GM12865 (cell line): ENCODE measurements at places on chromosomes 7 and 10.

DNA sequence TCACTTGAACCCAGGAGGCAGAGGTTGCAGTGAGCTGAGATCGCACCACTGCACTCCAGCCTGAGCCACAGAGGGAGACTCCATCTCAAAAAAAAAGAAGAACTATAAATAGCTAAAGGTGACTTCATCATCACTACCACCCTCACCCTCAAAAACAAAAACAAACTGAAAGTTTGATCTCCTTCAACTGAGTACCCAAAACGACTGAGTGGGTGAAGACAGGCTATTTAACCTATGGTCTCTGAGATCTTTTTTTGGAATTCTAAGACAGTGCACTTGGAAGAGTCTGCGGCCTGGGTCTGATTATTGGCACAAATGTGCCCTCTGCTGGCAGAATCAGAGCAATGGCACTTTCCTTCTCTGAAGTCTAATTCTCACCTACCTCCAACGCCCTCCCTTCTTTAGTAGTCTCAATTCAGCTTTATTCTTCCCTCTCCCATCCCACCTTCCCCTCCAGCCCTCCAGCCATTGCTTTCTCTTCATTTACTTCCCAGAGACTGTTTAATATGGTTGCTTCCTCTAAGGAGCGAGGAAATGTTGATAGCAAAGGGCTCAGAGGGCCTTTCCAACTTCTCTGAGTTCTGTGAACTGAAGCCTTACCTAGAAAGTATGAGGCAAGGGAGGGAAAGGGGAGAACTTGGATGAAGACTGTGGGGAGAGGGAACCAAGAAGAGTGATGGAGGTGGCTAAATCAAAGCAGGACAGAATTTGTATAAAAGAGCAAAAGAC is 2.9 kb upstream of the MYOZ1 start:
- peak; percentile 77 for DNase-seq

GRCh38 chr7:150863946-150864345 is 11.6 kb downstream of the AOC1 start:
- no peak for DNase-seq

GRCh38 chr7:130893441-130893894 is 159.5 kb upstream of the KLF14 start:
- no peak for DNase-seq

DNA sequence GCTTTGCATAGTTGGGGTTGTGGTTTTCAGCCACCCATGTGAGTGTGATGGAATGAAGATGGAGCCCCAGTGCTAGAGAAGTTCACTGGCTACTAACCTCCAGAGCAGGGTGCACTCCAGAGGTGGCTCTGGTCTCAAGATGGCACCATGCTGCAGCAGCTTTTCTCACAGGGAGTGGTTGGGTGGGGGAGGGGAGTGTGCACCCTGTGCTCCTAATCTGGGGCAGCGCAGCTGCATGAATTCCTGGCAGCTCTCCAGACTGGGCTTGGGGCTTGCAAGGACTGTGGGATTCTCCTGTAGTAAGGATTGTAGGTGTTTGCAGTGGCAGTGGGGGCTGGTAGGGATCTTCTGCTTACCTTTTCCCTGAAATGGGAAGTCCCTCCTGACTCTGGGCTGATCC is 23.7 kb downstream of the PHTF2 start:
- no peak for DNase-seq

DNA sequence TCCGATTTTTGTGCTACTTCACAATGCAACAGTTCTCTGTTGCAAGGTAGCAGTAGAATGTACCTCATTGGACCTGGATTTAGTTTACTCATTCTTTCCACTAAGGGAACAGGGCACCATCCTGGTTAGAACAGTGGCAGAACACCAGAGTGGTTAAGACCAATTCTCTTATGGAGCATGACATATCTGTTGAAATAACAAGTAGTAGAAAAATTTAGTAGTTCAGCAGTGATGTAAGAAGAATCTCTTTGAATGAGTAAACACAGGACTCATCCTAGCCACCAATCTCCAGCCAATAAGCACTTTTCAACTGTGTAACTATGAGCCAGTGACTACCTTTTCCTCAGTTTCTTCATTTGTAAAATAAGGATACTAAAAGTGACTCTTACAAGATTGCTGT is 2.4 kb downstream of the ANKRD22 start:
- DNase-seq, result no peak

GRCh38 chr7:29588900-29589696 is 25.5 kb downstream of the PRR15 start:
- DNase-seq, result peak; percentile 57

- no peak for DNase-seq
Observed at GRCh38 chr10:97830064-97830463, 19.6 kb upstream of the GOLGA7B start.

- DNase-seq, result no peak
Observed at GRCh38 chr7:24602860-24603456, 29.7 kb downstream of the PALS2 start.

GRCh38 chr10:1597370-1598146 is 139.8 kb downstream of the ADARB2 start:
- peak; percentile 9 for DNase-seq

DNA sequence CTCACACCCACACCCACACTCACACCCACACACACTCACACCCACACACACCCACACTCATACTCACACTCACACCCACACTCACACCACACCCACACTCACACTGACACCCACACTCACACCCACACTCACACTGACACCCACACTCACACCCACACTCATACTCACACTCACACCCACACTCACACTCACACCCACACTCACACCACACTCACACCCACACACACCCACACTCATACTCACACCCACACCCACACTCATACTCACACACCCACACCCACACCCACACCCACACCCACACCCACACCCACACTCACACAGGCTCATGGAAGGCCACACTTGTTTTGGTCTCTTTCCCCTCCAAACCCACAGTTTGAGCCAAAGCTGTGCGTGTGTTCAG is 2.9 kb downstream of the FOXI2 start:
- no peak for DNase-seq

DNA sequence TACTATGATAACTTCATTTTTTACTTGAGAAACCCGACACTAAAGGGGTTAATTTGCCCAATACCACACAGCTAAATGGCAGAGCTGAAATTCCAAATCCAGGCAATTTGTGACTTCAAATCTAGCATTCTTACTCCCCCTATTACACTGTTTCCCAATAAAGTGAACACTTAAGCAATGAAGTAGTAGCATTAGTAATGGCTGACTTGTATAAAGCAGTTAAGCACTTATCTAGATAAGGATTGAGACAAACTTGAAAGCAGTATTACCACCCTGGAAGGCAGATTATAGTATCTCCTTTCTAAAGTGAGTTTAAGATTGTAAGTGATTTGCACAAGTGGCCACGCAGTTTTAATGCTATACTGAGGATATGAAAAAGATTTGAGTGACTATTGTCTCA is 39.3 kb downstream of the WASL start:
- no peak for DNase-seq

DNA sequence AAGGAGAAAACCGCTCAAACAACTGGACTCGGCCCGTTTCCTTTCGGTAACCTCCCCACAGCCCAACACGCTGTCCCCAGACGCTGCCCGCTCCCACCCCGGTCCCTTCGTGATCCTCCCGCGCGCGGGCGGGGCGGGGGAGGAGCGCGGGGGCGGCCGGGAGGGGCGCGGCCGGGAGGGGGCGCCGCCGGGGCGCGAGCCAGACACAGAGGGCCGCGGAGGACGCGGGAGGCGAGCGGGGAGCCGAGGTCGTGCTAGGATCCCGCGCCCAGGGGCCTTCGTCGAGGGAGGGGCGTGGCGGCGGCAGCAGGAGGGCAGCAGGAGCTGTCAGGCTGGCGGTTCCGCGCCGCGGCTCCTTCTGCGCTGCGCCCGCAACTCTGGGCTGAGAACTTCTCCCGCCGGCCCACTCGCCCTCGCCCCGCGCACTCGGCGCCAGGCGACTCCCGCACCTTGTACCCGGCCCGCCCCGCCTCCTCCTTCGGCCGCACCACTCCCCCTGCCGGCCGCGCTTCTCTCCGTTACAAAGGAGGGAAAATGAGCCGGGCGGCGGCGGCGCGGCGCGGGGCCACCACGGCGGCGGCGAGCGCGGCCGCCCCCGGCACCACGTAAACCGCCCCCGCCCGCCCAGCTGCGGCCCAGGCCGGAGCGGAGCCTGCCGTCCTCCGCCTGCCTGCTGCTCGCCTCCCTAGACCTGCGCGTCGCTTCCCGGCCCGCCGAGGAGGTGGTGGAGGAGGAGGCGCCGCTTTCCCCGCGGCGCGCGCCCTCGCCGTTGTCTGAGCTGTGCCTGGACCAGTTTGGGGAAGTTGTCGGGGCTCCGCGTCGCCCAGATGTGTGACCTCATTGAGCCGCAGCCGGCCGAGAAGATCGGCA is at the start of gene CDK14:
CDK14 (plus strand) TSS at position 521 of the 870 bp plus-strand sequence; CDS start at position 828, 307 bp downstream.
- DNase-seq, result peak; percentile 72

DNA sequence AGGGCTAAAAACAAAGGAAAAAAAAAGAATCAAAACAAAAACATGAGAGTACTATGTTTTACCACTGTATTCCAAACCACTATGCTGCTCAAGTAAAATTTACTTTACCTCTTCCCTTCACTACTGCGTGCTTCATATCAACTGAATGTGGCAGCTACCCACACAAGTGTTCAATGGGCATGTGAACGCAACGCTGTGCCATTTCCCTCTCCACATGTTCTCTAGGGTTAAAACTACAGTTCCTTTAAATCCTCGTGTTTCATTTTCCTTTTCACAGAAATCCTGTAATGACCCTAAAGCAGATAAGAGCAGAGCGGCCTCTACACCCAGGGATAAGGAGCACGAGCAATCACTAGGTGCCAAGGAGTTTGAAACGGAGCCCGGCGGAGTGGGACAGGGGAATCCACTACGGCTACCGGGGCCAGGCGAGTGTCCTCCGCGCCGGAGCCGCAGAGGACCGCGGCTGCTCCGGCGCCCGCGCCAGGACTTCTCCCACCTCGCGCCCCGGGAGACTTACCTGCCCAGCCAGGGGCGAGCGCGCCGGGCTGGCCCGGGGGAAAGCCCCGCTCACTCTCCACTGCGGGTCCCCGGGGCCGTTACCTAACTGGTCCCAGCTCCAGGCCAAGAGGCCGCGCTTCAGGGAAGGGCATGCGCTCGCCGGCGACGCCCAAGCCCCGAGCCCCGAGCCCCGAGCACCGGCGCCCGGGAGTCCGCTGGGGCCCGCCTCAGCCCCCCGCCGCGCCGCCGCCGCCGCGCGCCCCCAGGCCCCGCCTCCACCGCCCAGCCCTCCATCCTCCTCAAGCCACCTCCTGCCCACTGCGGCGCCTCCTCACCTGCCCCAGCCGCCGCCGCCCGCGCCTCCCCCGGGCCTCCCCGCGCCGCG is 711 bp downstream of the NAMPT start:
- DNase-seq, result peak; percentile 54

DNA sequence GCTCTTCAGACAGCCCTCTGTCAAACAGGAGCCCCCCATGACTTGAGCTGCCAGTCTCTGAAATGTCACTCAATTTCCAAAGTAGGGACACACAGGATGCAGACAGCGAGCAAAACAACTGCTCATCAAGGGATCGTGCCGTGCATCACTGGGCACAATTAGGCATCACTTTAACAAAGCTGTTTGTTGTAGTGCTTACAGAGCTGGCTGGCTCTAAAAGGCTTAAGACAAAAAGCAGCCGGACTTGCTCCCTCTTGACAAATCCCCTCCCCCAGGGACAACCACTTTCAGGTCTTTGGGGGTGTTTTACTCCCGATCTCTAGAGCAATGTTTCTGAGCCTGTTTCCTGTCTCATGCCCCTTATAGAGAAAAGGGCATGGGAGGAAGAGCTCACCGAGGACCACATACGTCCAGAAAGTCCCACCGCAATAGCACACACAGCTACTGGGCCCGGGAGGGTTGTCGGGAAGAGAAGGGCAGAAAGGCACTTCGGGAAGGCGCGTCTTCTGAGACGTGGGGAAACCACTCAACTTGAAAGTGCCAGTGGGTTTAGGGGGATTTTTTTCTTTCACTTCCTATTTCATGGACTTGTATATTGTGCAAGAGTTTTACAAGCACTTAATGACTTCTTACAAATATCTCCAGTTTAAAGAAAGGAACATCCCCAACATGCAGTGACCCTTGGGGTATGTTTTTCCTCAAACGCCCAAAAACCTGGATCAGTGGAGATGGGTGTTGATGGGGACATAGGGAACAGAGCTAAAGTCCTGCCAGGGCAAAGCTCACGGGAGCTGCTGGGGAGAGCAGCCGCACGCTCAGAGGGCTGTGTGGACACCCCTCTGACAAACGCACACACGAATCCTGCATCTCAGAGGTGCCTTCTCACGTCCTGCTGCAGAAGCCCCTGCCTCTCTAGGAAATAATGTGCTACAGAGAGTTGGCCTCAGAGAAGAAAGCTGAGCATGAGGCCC is 27.1 kb downstream of the LRRC20 start:
- DNase-seq, result peak; percentile 92

- DNase-seq, result no peak
Observed at GRCh38 chr10:100579261-100580090, 43.7 kb downstream of the HIF1AN start.

DNA sequence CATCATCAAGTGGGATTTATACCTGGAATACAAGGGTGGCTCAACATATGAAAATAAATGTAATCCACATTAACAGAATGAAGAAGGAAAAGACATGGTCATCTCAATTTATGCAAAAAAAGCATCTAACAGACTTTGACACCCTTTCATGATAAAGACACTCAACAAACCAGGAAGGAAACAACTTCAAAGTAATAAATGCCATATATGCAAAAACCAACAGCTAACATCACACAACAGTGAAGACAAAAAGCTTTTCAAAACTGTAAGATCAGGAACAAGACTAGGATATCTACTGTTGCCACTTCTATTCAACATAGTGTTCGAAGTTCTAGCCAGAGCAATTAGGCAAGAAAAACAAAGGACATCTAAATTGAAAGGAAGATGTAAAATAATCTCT is 22.9 kb downstream of the TNPO3 start:
- DNase-seq, result no peak

DNA sequence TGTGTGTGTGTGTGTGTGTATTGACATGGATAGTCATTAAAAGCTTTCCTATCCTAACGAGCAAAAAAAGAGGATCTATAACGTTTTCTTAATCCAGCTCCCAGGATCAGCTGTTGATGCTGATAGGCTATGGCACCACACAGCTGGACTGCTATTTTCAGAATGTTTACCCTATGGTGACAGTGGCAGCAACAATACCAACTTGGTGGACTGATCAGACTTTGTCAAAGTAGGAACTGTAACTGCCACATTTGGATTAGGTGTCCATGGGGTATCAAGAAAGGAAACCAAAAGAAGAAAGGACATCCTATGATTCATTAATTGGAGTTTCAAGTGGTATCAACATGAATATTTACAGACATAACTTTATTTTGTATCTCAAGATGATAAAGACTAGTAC is 2.7 kb upstream of the CLEC5A start:
- no peak for DNase-seq

DNA sequence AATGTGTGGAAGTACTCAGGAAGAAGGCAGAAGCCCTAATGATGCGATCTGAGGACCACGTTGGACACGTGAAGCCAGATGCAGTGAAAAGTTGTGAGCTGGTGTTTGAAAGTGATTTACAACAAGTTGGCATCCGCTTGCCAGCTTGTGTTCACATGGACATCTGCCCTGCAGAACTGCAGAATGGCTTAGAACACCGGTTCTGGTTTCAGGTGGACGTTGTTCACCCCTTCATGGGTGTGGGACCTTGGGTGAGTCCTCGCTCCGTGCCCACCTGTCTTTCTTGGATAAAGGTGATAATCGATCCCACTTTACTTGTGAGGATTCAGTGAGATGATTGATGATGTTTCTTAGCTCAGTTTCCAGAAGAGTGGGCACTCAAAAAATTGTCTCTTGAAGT is 53.8 kb downstream of the CAMK1D start:
- DNase-seq, result no peak
